ENCODE measurements at places on chromosomes 1 and 21.

- DNase-seq, result no peak
Measured at GRCh38 chr1:153553830-153554541, 4.9 kb upstream of the S100A3 start.

DNA sequence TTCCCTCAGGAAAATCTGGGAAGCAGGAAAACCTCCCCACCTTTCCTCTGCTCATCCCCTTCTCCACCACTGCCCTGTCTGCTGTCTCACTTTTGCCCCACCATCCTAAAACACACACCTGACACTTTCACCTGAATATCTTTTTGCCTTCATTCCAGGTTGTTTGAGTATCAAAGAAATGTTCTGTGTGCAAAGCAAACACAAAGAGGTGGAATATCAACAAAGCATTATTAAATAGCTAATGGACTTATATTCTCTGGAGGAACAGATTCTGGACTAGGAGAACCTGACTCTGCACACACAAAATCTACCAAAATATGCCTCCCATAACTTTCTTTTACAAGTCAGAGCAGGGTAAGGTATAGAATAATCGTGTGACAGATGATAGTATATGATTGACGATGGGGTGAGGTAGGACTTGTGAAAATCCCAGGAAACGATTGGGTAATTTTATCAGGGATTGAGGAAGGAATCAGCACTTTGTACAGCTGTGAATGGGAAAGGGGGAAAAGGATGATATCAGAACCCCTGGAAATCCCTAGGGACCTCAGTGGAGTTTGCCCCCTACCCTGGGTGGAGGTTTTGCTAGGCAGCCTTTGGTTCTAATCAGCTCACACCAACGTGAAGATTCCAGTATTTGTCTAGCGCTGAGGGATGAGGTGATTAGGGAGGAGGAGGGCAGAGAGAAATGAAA, 87.7 kb downstream of the PROX1 start:
- no peak for DNase-seq

GRCh38 chr1:12035312-12035711, 16.0 kb downstream of the MIIP start:
- DNase-seq, result no peak

- no peak for DNase-seq
Measured at GRCh38 chr1:161962091-161962887, 61.4 kb downstream of the OLFML2B start.

DNA sequence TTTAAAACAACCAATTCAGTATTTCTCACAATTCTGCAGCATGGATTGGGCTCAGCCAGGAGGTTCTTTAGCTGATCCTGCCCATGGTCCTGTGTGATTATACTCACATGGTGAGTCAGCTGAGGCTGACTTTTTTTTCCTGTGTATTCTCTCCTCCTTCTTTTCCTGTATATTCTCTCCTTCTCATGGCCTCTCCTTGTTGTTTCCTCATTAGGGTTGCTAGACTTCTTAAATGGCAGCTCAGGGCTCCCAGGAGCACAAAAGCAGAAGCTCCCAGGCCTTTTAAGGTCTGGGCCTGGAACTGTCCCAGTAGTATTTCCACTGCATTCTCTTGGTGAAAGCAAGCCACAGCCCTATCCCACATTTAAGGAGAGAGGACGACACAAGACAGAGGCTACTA, 26.8 kb downstream of the VANGL1 start:
- no peak for DNase-seq

- DNase-seq, result no peak
Measured at GRCh38 chr21:14229399-14229798, 13.4 kb downstream of the RBM11 start.

GRCh38 chr1:69994241-69994640, 211.1 kb downstream of the LRRC40 start:
- no peak for DNase-seq

DNA sequence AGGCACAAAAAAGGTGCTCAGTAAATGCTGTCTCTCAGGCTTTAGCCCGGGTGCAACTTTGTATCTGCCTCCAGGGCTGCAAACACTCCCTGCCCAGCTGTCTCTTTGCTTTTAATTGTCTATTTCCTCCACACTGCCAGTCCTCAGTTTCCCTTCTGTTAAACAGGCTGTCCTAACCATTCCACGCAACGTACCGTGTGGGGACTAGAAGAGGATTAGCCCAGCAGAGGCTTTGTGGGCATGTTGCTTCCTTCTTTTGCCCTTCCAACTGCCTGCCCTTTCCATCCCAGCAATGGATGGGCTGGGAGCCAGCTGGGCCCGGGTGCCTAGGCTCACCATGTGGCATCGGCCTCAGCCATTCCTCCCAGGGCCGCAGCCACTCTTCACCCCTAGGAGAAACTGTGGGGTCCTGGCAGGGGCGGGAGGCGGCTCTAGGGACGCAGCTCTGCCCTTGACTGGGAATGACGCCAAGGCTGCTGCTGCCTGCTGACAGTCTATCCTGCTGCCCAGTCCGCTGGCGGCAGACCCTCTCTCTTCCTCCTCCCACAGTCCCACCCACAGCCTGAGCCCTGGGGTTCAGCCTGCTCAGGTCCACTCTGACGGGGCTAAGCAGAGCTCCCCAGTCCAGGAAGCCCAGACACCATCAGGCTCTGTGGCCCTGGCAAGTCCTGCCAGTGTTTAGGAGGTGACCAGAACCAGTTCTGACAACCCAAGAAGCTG, 40.6 kb upstream of the LRP8 start:
- DNase-seq, result no peak
